ENCODE measurements at places on chromosomes 16 and 17.

GRCh38 chr16:397135-397661, at the start of gene NME4:
TSS of gene NME4 (plus strand) at chr16:397199. CDS start at chr16:397223, 24 bp downstream.
- no peak for DNase-seq

GRCh38 chr16:67029254-67030096, 526 bp downstream of the CBFB start:
- DNase-seq: no peak

DNA sequence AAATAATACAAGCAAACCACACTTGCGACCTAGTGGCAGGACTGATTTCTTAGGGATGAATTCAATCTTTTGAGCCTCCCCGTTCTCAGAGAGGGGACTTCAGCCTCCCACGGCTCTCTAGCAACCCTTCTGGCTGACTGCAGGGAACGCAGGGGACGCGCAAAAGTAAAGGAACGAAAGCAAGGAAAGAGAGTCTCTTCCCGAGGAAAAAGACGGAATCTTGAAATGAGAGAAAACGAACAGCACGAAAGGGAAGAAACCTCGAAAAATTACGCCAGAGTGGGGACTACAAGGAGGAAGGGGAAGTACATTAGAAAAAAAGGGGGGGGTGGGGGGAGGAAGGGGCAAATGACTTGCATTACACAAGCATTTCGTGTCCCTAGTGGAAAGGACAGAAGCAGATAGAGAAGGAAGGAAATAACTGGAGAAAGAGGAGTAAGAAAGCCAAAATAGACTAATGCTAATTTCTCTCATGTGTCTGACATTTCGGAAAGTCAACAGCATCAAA, 1.2 kb downstream of the GRB2 start:
- DNase-seq: peak; percentile 71

GRCh38 chr16:65667011-65667578, 545.2 kb upstream of the CDH11 start:
- no peak for DNase-seq

DNA sequence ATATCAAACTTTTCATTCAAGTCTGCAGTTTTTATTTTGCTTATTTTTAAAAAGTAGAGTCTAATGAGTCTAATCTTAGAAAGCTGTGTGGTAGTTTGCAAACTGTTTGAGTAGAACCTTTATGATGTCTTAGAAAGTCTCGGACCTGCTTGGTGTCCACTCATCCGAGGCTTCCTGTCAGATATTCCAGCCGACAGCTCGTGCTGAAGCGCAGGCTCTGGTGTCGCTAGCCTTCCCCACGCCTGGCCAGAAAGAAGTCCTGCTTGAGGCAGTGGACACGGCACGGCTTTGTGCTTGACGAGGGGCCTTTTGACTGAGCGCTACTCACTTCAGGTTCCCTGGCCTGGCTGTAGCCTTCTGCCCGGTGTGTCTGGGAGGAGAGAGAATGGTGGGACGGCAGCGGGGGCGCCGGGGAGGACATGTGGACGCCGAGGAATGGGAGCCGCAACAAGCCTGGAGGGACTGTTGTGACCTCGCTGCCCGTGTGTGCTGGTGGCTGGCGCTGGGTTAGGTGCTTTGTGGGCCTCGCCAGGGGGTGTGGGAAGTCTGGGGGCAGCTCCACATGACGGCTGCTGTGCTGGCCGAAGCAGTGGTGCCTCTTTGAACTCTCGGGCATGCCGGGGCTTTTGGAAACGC, 33.5 kb downstream of the BANP start:
- DNase-seq: no peak

DNA sequence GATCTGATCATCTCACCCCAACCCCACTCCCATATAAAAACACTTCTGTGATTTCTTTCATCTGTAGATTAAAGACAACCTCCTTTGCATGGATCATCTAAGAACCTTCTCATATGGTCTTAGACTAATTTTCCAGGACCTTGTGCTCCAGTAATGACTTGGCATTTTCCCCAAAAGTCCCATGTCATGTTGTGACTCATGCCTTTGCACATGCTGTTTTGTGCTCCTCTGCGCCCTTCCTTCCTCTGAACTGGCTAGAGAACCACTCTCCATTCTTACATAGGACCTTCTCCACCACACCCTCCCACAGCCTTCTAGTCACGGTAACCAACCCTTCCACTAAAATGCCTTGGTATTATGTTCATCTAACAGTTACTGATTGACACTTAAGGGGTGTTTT, 99.5 kb upstream of the AXIN2 start:
- DNase-seq: no peak

DNA sequence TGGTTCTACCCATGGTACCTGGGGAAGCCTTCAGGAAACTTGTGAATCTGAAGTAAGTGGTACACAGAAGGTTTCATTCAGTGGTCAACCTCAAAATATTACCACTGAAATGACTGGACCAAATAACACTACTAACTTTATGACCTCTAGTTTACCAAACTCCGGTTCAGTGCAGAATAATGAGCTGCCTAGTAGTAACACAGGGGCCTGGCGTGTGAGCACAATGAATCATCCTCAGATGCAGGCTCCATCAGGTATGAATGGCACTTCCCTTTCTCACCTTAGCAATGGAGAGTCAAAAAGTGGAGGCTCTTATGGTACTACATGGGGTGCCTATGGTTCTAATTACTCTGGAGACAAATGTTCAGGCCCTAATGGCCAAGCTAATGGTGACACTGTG, 55.9 kb upstream of the SLC5A11 start:
- no peak for DNase-seq

DNA sequence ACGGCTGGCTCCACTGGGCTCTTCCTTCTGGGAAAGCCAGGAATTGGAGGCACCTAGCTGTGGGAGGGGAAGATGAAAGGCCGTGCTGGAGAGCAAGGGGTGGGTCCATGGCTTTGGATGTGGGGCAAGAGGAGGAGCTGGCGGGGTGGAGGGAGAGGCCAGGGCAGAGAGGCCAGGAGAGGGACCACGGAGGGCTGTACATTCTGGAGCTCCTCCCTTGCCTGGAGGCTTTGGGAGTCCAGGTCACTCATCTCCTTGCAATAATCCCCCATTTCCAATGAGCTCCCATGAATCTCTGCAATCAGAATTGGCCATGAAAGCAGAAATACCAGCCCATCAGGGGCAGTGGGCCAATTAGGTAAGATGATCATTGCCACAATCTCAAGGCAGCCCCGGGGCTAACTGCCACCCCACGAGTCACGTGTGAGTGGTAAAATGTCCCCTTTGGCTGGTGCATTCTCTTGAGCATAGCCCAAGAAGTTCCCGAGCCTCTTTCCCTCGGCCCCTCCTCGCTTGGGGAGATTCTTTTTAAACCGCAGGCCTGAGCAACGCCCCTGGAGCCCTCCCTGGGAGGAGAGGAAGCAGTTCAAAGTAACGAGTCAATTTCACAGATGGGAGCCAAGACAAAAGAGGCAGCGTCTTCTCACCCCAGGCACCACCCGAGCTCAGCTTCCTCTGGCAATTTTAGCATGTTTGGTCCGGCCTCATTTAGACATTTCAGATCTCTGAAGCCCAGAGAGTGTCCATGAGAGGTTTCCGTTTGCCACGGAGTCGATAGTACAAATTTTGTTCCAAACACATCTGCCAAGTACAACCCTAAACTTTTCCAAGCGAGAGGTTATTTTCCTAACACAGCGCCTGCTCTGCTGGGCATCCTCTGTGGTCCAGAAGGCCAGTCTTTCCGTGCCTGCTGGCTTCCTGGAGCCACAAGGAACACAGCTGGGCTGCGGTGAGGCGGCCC, 13.4 kb downstream of the RTN4RL1 start:
- DNase-seq: no peak

- DNase-seq: no peak
These were observed 11.5 kb upstream of the TMEM106A start for GRCh38 chr17:43200127-43200526.

GRCh38 chr17:64216000-64216337, 47.1 kb downstream of the TEX2 start:
- DNase-seq: no peak

DNA sequence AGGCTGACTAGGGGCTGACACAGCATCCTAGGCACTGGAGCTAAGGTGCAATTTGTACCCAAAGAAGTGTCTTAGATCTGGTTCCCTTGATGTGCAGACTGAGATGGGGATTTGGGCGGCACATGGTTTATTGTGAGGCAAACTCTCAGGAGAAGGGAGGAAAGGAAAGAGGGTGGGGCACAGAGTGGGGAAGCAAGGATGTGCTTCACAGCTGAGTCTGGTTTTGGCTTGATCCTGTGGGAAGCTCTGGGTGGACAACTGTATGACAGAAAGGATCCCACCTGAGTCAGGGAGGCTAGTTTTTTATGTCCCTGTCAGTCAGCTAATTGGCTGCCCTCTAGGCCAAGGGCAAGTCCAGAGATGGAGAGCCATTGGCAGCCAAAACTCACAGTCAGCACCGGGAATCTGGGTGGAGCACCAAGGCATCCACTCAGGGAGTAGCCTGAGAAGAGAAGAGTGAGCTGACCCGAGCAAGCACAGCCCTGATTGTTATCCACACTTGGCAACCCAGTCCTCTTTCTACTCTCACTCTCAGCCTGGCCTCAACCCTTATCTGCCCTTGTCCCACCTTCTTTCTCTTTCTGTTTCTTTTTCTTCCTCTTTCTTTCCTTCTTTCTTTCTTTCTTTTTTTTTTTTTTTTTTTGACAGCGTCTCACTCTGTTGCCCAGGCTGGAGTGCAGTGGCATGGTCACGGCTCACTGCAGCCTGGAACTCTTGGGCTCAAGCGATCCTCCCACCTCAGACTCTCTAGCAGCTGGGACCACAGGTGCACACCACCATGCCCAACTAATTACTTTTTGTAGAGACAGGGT, 12.0 kb downstream of the ARL4D start:
- DNase-seq: no peak

- no peak for DNase-seq
These were observed 500.2 kb downstream of the CDH11 start for GRCh38 chr16:64621616-64622015.

- no peak for DNase-seq
These were observed 82.1 kb downstream of the MSI2 start for GRCh38 chr17:57338257-57338914.

- DNase-seq: peak; percentile 87
These were observed 4.7 kb upstream of the LCMT1 start for GRCh38 chr16:25106567-25107465.

DNA sequence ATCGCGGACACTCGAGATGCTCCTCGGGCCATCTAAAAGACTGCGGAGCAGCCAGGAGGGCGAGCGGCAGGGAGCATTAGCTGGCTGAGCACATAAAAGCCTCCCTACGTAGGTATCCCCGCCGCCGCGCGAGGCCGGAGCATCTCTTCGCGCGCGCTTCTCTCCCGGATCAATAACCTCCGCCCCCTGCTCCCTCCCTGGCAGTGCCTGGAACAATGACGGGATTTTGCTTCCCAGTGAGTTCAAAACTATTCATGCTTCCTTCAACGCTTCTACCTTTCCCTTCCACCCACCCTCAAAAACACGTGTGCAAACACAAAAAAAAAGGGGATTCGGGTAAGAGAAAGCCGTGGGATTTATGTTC, 984 bp downstream of the CENPV start:
- DNase-seq: no peak
